ENCODE measurements at places on chromosomes 3 and 15. TPM values are rescaled to one million over a fixed set of nuclear protein-coding genes. Genes with fewer than 3 reads are reported as not detected.

MRPS11 gene
- total RNA-seq = 19.6 TPM

DNA sequence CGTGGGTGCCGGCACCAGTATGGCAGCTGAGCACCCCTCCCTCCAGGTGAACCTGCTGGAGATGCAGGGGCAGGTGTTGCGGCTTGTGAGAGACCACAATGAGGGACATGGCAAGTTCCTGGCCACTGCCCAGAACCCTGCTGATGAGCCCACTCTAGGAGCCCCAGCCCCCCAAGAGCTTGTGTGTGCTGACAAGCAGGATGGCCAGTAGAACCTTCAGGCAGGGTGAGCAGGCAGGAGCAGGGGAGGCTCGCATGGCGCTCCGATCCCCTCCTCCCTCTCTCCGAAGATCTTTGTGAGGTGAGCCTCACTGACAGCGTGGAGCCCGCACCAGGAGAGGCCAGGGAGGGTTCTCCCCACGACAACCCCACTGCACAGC lies 29.8 kb downstream of the NGRN start:
- H3K4me3 ChIP-seq = no peak overlapping the region
- DNase-seq = no peak
- H3K36me3 ChIP-seq = no peaks in the 10 kb centered on the region
- no peak overlapping the region for H3K27ac ChIP-seq
- H3K27me3 ChIP-seq = no peaks in the 10 kb centered on the region

DNA sequence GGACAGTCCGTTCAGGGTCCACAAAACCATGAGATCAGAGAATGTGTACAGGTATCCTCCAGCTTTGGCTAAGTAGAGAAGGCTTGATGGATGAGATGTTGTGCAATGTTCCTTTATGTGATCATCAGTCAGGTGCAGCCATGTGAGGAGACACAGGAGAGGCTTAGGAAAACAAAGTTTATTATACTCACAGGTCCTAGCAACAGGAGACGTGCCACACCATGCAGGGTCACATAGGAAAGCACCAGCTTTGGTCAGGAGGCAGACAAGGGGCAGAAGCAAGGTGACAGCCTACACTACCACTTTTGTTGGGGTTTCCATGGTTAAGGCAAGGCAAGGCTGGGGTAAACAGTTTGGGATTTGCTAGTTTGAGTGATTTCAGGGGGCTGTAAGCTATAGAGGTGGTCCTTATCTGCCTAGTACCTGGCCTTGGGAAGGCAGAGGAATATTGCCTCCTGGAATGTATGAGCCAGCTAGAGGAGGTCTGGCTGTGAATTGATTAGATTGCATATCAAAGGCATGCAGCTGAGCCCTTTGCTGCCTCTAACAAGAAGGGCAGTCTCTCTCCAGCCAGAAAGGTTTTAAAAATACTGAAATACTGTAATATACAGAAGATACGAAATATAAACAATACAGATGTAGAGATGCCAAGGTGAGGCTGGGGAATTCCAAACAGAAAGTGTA lies 248.6 kb downstream of the RYR3 start:
- no peak for DNase-seq
- no peak overlapping the region for H3K4me3 ChIP-seq
- H3K4me1 ChIP-seq = no peaks in the 10 kb centered on the region
- H3K27me3 ChIP-seq = no peaks in the 10 kb centered on the region
- H3K36me3 ChIP-seq = no peaks in the 10 kb centered on the region

B4GALT4 gene
- 12.8 TPM for total RNA-seq

GRCh38 chr3:8836096-8836495 lies 66.7 kb upstream of the OXTR start:
- no peaks in the 10 kb centered on the region for H3K27me3 ChIP-seq
- H3K36me3 ChIP-seq = no peaks in the 10 kb centered on the region
- H3K27ac ChIP-seq = no peak overlapping the region
- no peak for DNase-seq
- H3K4me3 ChIP-seq = no peak overlapping the region

- H3K4me1 ChIP-seq = no peaks in the 10 kb centered on the region
- H3K27ac ChIP-seq = no peak overlapping the region
- no peaks in the 10 kb centered on the region for H3K36me3 ChIP-seq
These were observed 240.5 kb downstream of the SOX2 start for GRCh38 chr3:181952221-181952620.

GRCh38 chr3:151949706-151950105 lies 76.3 kb downstream of the SUCNR1 start:
- H3K27ac ChIP-seq = no peak overlapping the region
- no peaks in the 10 kb centered on the region for H3K36me3 ChIP-seq

CLRN1 gene
- not detected for total RNA-seq

ZNF860 gene
- total RNA-seq = 2.5 TPM

ALPK3 gene
- 3.5 TPM for total RNA-seq

DNA sequence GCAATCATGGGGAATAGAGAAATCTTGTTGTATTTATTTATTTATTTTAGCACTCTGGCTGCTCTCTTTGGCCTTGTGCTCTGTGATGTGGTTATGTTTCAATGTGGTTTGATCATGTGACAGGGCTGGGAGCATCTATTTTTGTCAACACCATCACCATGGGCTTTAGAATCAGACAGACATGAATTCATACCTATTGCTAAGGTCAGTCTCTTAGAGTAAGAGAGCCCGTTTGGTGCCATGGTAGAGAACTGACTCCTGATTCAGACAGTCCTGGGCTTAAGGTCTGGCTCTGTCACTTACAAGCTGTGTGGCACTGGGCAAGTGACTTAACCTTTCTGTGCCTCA lies 157.0 kb downstream of the RYR3 start:
- H3K4me3 ChIP-seq = no peak overlapping the region
- H3K27me3 ChIP-seq = no peaks in the 10 kb centered on the region
- no peak overlapping the region for H3K27ac ChIP-seq
- no peaks in the 10 kb centered on the region for H3K4me1 ChIP-seq
- H3K36me3 ChIP-seq = no peaks in the 10 kb centered on the region

- peaks cover 6% of the 10 kb centered on the region for H3K4me1 ChIP-seq
- H3K27me3 ChIP-seq = no peaks in the 10 kb centered on the region
- DNase-seq = no peak
- H3K36me3 ChIP-seq = peaks cover 33% of the 10 kb centered on the region
- H3K27ac ChIP-seq = no peak overlapping the region
These were observed 114.4 kb upstream of the FGF7 start for GRCh38 chr15:49308686-49309085.

SMAD6 gene
- 6.3 TPM for total RNA-seq

TGM5 gene
- total RNA-seq = 19.6 TPM

DNA sequence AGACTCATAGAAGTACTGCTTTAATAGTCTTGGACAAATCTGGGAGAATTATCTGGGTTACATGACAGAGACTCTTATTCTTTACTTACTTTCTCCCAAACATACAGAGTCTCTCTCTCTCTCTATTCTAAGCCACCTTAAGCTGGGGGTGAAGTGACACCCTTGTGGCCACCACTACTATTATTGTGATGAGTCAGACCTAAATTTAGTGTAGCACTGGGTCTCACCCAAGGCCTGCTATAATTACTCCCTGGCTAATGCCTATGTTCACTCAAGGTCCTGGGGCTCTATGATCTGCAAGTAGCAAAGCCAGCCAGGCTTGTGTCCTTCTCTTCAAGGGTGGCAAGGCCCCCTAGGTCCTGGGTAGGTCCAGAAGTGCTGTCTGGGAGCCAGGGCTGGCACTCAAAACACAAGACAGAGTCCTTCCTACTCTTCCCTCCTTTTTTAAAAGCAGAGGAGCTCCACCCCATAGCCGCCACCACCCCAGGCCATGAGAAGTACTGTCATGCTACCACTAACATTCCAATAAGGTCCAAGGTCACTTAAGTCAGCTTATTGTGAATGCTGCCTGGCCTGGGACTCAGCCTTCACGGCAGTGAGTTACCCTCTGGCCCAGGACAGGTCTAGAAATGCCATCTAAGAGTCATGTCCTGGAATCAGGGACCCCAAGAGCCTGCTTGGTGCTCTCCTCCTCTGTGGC lies 183.6 kb downstream of the POLQ start:
- DNase-seq = no peak
- H3K4me1 ChIP-seq = no peaks in the 10 kb centered on the region
- H3K27ac ChIP-seq = no peak overlapping the region
- no peaks in the 10 kb centered on the region for H3K36me3 ChIP-seq
- no peaks in the 10 kb centered on the region for H3K27me3 ChIP-seq

DNA sequence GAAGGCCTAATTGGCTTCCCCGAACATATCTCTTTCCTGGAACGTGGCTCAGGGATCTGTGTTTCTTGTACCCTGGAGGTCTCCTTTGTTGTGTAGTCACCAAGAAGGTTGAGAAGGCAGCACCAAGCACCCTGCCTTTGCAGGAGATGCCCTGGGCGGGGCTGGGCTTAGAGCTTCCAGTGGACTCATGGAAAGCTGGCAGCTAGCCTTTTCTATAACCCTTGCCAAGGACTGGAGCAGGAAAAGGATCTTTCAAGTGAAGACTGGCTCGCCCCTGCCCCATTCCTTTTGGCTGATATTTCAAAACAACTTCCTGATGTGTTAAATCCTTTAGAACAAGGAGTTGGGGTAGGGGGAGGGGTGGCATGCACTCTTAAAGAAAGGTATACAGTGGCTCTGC lies 58.9 kb upstream of the EPHA6 start:
- no peaks in the 10 kb centered on the region for H3K36me3 ChIP-seq
- H3K4me1 ChIP-seq = no peaks in the 10 kb centered on the region
- no peak overlapping the region for H3K27ac ChIP-seq
- no peak overlapping the region for H3K4me3 ChIP-seq
- no peaks in the 10 kb centered on the region for H3K27me3 ChIP-seq

DNA sequence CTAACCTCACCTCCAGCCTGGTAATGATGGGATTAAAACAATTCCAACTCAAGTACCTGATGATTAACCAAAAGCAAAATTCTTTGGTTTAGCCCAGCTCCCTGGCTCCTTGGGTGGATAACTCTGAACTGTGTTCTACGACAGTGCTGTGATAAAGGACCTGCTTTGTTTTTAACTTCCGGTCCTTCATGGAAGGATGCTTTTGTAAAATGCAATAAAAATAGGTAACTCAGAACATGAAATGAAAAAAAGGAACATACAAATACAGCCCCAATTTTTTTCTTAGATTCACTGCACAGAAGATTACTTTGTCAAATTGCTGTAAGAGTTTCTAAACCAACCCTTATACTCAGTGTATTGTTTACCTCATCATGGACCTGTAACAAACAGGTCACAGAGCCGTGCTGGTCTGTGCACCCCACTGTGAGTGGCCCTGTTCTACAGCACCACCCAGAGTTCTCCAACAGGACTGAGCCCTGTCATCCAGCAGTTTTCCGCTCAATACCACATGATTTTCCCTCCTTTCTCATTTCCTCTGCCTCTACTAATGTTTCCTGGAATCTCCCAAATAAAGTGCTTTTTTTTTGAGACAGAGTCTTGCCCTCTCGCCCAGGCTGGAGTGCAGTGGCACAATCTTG lies 4.9 kb upstream of the PCYT1A start:
- no peak for DNase-seq
- H3K36me3 ChIP-seq = peaks cover 6% of the 10 kb centered on the region
- H3K27me3 ChIP-seq = no peaks in the 10 kb centered on the region
- no peak overlapping the region for H3K27ac ChIP-seq

MOBP gene
- total RNA-seq = not detected

GPR160 gene
- 4.5 TPM for total RNA-seq

GRCh38 chr15:42331235-42331634 lies 28.1 kb upstream of the CAPN3 start:
- no peaks in the 10 kb centered on the region for H3K36me3 ChIP-seq
- no peak overlapping the region for H3K27ac ChIP-seq
- H3K4me3 ChIP-seq = no peak overlapping the region
- no peak for DNase-seq
- H3K27me3 ChIP-seq = no peaks in the 10 kb centered on the region

- no peak overlapping the region for H3K27ac ChIP-seq
- H3K4me1 ChIP-seq = no peaks in the 10 kb centered on the region
- no peaks in the 10 kb centered on the region for H3K36me3 ChIP-seq
- H3K27me3 ChIP-seq = no peaks in the 10 kb centered on the region
These were observed 167.1 kb upstream of the CRBN start for GRCh38 chr3:3346556-3346955.

DNA sequence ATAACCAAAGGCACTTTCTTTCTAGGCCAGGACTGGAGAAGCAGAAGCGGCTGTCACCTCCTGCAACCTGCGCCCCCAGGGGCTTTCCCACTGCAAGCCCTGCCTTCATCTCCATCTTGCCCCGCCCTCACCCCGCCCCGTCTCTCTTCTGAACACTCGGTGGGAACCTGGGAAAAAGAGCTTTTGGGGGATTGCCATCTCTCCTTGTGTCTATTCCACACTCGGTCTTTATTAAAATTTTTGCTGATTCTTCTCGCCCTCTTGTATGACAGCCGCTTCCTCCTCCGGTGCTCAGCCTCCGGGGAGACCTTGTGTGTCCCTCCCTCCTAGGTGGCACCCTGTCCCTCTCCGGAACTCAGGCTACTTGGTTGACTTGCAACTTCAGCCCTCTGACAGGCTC lies 41.9 kb upstream of the SPESP1 start:
- no peaks in the 10 kb centered on the region for H3K27me3 ChIP-seq
- H3K4me1 ChIP-seq = peaks cover 5% of the 10 kb centered on the region
- no peak overlapping the region for H3K4me3 ChIP-seq
- DNase-seq = no peak
- H3K27ac ChIP-seq = no peak overlapping the region

DNA sequence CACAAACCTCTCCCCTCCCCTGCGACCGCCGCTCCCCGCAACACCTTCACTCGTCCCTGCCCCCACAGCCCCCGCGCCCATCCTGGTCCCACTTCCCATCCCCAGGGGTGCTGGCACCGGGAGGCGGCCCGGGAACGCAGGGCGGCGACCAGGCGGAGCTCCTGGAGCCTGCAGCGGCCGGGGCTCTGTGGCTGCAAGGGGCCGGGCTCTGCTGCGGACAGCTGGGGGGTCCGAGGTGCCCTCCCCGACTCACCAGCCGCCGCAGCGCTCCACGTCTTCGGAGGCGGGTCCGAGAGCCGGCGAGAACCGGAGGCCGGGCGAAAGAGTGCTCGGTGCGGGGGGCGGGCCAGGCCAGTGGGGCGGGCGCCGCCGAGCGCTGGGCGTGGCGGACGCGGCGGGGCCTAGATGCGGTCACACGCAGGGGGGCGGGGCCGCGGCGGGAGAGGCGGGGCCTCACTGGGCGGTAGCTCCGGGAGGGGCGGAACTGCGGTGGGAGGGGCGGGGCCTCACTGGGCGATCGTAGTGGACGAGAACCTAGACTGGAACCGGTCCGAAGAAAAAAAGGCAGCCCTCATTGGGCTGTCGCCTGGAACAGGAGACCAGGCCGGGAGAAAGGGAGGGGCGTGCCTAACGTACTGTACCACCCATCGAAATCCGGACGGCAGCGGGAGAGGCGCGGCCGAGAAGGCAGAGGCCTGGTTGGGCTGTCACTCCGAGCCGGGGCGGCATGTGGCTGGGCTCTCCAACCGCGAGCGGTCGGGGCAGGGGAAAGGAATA lies at the start of gene ANO10:
Gene ANO10, minus strand, starts transcription at position 356 of the 777 bp plus-strand sequence. CDS start 16,159 bp downstream, outside the sequence.
- no peaks in the 10 kb centered on the region for H3K36me3 ChIP-seq
- peak; percentile 86 for DNase-seq
- H3K27ac ChIP-seq = peak within 1 kb of the TSS; percentile 92
- no peaks in the 10 kb centered on the region for H3K4me1 ChIP-seq
- no peaks in the 10 kb centered on the region for H3K27me3 ChIP-seq
